ENCODE measurements at places on chromosomes 6 and 20.
A peak's percentile ranks its signal among the peaks of the same experiment; 100 is the strongest.

- no peak for DNase-seq
Observed at GRCh38 chr20:2708073-2708415, 15.5 kb downstream of the EBF4 start.

DNA sequence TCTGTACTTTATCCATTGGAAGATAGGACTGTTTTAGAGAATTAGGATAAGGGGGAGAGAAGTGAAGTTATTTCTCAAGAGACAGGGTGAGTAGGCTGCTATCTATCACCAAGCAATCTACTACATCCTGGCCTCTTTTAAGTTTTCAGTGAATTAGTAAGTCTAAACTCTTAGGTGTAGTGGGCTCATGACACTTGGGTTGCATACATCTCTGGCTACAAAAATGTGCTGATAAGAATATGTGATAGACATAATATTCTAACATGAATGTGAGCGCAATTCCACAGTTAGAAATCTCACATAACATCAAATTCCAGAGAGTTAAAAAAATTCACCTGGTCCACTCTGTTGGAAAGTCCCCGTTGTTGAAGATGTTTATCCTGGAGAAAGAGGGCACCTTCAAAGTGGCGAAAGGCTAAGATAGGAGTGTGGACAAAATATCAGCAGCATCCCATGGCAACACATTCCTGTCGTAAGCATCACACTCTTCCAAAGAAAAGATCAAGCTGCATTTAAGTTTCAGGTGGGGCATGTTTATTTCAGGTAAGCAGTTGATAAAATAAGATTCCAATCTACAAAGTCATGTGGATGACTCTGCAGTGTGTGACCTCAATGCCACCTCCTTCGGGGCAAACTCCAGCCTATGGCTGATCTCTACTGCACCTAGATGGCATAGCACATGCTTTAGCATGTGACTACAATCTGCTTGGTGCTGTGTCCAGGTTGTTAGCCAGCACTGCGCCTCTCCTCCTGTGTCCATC is 111.7 kb upstream of the NEDD9 start:
- no peak for DNase-seq

DNA sequence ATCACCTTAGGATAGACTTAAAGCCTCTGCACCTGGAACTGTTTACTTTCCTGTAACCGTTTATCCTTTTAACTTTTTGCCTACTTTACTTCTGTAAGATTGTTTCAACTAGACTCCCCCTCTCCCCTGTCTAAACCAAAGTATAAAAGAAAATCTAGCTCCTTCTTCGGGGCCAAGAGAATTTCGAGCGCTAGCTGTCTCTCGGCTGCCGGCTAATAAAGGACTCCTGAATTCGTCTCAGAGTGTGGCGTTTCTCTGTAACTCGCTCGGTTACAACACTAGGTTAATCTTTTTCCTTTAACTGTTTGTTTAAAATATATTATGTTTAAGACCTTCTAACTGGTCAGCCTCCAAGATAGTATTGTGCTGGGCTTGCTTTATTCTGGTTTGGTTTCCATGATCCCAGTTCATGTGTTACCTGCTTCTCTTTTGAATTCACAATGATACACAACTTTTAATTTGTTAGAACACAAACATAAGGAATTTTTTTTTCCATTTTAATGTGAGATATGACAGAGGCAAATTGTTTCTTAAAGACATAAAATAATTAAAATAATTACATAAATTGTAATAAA is 8.7 kb upstream of the NQO2 start:
- no peak for DNase-seq

GRCh38 chr6:15086348-15087158 is 159.3 kb upstream of the JARID2 start:
- DNase-seq: no peak

- no peak for DNase-seq
Observed at GRCh38 chr6:5656226-5656625, 350.5 kb downstream of the NRN1 start.

GRCh38 chr20:10309326-10309725 is 90.7 kb downstream of the SNAP25 start:
- DNase-seq: no peak

DNA sequence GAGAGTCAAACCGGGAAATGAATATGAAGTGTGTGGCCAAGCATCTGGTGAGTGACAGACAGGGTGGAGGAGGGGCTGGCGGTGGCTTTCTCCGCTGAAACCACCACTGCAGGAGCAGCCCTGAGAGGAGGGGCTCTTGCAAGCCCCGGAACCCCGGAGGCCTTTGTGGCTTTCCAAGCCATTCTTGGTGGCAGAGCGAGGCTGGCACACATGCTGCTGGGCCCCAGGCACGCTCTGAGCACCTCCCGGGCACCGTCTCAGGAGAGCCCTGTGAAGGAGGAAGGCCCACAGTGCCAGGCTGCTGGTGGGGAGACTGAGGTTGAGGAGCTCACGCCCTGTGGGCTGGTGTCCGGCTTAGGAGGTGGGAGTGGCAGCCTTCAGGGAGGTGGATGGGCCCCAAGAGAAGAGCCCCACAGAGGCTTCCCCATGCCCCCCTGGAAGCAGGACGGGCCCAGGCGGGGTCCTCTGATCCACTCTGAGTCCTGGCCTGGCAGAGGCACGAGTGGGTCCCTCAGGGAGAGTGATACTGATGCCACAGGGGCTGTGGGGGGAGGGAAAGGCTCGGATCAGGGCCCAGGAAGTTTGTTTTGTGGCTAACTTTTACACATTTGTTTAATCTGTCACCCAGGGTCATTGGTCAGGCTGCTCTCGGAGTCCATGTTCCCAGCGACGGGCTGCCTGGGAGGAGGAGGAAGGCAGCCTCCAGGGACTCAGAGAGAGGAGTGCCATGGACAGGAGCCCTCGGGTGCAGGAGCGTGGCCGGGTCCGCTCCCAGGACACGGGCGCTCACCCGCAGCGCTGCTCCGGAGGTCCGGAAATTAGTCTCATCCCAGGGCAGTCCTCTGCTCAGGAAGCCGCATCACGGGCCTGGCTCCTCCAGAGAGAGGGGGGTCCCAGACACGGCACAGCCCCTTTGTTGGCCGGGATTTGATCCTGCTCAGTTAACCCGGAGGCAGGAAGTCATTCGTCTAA is 170.7 kb downstream of the ERMARD start:
- DNase-seq: no peak

DNA sequence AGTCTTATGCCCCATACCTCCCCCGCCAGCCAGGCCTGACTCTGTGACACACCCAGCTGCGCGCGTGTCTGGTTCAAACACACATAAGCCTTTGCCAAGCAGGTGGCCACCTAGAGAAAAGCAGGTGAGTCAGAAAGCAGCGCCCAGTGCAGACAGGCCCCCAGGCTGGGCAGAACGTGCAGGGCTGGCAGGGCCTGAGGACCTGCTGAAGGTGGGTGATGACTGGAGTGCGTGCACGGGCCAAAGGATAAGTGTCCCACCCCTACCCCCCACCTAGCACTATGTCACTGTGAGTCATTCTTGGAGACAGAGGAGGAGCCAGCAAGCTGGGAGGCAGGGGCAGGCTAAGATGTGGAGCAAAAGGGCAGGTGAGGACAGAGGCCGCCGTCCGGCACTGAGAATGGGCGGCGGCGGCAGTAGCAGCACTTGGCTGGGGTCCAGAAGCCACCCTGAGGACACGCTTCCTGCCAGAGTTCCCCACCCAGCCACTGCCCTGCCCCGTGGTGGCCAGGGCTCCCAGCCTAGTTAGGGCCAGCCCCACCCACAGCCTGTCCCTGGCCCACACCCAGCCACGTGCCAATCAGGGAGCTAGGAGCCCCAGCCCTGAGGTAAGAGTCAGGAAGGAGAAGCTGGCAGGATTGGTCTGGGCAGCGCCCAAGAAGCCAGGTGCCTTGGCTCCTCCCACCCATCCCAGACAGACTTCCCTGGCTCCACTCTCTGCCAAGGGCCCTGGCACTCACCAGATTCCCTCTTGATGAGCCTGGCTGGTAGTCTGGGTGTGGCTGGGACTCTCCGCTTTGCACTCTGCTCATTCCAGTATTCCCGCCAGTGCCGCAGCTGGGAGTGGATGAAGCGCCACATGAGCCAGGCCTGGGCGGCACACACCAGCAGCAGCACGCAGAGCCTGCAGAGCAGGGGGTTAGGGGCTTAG is 72.7 kb downstream of the TRAM2 start:
- no peak for DNase-seq

GRCh38 chr20:6348908-6349307 is 226.1 kb upstream of the FERMT1 start:
- no peak for DNase-seq

GRCh38 chr20:38514947-38515346 is 42.3 kb downstream of the RALGAPB start:
- DNase-seq: no peak

DNA sequence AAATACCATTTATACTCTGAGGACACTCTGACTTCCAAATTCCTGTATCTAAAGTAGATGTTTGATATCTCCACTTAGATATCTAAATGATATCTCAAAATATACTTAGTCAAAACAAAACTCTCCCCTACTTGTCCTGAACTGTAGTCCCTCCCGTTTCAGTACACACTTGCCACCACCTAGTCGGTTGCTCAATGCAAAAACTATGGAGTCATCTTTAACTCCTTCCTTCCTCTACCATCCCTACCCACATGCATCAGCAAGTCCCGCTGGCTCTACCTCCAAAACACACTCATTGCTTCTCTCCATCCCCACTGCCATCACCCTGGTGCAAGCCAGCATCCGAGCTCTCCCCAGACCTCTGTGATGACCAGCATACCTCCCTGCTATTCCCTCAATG is 13.2 kb downstream of the STX7 start:
- no peak for DNase-seq

- DNase-seq: no peak
Observed at GRCh38 chr20:47016068-47016664, 121.5 kb downstream of the EYA2 start.

DNA sequence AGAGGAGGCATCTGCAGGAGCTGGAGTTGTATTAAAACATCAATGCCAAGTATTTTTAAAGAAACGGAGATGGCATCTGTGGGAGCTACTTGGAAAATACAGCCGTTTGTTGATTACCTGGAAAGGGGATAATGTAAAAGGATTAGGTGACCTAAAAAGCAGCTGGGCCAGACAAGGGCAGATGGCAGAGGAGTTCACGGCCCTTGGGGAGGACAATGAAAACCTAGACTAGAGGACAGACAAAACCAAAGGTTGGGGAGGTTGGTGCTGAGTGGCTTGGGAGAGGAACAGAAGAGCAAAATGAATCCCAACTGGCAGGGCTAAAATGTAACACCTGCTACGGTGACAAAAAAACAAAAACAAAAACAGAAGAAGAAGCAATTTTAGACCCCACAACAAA is 260.5 kb upstream of the JARID2 start:
- no peak for DNase-seq

GRCh38 chr20:13029687-13030375 is 21.1 kb downstream of the SPTLC3 start:
- no peak for DNase-seq

DNA sequence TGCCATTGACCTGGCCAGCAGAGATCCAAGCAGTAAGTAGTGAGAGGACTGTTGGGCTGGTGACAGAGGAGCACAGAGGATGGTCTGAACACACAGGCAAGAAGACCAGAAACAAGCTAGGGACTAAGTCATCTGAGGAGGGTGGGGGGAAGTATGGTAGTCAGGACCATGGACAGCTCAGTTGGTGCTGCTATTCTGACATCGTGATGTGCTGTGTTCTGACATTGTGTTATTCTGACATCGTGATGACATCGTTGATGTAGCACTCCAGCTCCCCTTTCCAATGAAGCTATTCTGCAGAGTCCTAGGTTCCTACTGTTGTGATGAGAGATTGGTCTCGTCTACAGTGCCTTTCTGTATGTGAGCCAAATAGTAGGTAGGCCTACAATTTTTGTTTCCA is 28.7 kb downstream of the CFAP206 start:
- peak; percentile 14 for DNase-seq

DNA sequence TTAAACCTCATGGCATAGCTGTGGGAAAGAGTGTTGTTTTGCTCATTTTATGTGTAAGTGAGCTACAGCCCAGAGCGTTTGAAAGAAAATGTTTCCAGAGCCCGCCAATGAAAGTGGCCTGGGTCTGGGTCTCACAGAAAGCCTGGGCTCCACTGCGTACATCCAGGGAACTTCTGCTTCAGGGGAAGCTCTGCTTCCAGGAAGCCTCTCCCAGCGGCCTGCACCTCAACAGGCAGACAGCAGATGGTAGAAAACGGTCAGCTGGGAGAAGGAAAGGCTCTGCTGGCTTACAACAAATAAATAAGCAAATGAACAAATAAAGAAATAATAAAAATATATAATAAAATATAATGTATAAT is 270.5 kb upstream of the SUPT3H start:
- DNase-seq: no peak

DNA sequence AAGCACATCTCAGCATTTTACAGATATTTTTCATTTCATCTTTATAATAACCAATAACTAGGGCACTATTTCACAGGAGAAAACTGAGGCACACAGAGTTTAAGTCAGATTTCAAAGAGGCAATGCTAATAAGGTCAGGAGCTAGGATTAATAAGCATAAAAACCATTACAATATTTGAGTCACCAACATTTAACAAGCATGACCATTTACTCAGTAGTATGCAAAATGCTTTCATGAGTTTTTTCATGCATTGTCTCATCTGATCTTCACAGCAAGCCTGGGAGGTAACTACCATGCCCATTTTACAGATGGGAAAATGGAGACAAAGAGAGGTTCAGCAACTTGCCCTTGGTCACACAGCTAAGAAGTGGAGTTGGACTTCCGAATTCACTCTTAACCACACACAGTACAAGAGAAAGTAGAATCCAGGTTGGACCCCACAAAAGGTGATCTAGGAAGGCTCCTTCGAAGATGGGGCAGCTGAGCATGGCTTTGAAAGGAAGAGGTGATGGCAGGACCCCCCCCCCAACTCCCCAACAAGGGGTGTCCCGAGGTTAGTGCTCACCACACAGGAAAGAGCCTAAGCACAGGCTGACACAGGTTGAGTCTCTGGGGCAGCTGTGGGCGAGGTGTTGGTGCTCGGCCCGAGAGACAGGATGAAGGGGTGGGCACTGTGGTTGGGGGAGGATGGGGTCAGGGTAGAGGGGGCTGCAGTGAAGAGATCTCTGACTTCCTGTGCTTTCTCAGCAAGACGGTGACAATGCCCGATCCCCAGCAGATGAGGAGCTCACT is 108.8 kb downstream of the PREX1 start:
- no peak for DNase-seq

DNA sequence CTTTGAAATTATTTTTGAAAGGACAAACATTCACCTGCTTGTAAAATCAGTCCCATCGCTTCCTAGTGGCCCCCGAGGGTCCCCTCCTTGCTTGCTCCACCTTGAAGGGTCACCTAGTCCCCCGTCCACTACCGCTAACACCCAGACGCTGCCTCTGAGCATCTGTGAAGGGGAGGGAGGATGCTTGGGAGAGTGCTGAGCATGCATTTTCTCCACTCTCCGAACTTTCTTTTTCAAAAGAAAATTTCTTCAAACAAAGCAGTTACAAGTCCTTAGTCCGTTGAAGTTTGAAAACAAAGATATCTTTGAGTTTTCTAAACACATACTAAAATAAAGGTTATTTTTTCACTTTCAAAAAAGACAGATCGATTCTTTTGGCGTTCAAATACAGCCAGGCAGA is 224.3 kb upstream of the ARID1B start:
- DNase-seq: no peak

- no peak for DNase-seq
Observed at GRCh38 chr6:108895571-108895970, 47.3 kb downstream of the ARMC2 start.
